ENCODE measurements at places on chromosomes 11 and 22. TPM values are rescaled to one million over a fixed set of nuclear protein-coding genes. Genes with fewer than 3 reads are reported as not detected.

TNNT3 gene
- 15.5 TPM for total RNA-seq

GRCh38 chr11:9148035-9148434 lies 56.6 kb upstream of the SCUBE2 start:
- peaks cover 7% of the 10 kb centered on the region for H3K36me3 ChIP-seq
- no peak overlapping the region for H3K27ac ChIP-seq
- no peak for DNase-seq
- no peaks in the 10 kb centered on the region for H3K27me3 ChIP-seq
- no peak overlapping the region for H3K4me3 ChIP-seq
- peaks cover 9% of the 10 kb centered on the region for H3K4me1 ChIP-seq

- H3K36me3 ChIP-seq: peaks cover 18% of the 10 kb centered on the region
- peaks cover 57% of the 10 kb centered on the region for H3K4me1 ChIP-seq
- DNase-seq: no peak
- peak overlapping the region; percentile 73 for H3K27ac ChIP-seq
- H3K27me3 ChIP-seq: no peaks in the 10 kb centered on the region
These were observed 1.2 kb downstream of the C2CD2L start for GRCh38 chr11:119108146-119108856.

OR8D4 gene
- not detected for total RNA-seq

SYT7 gene
- total RNA-seq: not detected

GRCh38 chr11:9774591-9775397 lies 110.9 kb downstream of the SWAP70 start:
- no peaks in the 10 kb centered on the region for H3K4me1 ChIP-seq
- H3K27me3 ChIP-seq: no peaks in the 10 kb centered on the region
- no peak for DNase-seq
- no peaks in the 10 kb centered on the region for H3K36me3 ChIP-seq

GRCh38 chr22:19110064-19110458 lies 12.2 kb downstream of the DGCR2 start:
- H3K27ac ChIP-seq: peak overlapping the region; percentile 85
- peaks cover 3% of the 10 kb centered on the region for H3K36me3 ChIP-seq
- H3K4me3 ChIP-seq: peak overlapping the region; percentile 92

DNA sequence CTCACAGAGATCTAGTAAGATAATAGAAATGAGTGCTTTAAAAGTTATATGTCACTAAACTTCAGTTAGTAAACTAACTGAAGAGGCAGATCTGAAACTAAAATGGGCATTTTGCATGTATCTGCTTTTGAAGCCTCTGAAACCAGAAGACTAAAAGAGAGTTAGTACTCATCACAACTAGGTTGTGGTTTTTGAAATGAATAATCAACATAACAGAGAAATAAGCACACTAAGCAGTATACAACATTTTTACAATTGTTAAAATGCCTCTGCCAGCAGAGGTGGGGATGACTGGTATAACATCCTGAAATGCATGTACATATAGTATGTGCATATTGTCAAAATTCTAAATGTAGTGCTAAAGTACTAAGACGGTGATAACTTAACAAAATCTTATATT lies 564.5 kb downstream of the DLG2 start:
- no peak overlapping the region for H3K27ac ChIP-seq
- no peaks in the 10 kb centered on the region for H3K4me1 ChIP-seq
- H3K4me3 ChIP-seq: no peak overlapping the region
- H3K36me3 ChIP-seq: no peaks in the 10 kb centered on the region
- no peaks in the 10 kb centered on the region for H3K27me3 ChIP-seq

- no peaks in the 10 kb centered on the region for H3K4me1 ChIP-seq
- no peaks in the 10 kb centered on the region for H3K36me3 ChIP-seq
- H3K27me3 ChIP-seq: peaks cover 6% of the 10 kb centered on the region
- H3K27ac ChIP-seq: no peak overlapping the region
These were observed 199.3 kb upstream of the ISX start for GRCh38 chr22:34866495-34867131.

DNA sequence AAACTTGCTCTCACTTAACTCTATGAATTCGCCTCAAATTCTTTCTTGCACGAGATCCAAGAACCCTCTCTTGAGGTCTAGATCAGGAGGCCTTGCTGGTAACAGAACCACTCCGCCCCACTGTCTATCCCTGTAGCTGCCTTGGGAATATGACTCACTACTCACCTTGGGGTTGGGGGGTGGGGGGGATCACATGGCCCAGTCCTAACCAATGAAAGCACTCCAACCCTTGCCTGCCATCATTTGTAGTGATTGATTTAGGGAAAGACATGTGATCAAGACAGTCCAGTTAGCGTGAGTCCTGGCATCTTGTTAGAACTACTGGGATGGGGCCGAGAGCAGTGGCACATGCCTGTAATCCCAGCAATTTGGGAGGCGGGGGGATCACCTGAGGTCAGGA lies 4.8 kb upstream of the MRTFA start:
- H3K4me1 ChIP-seq: peaks cover 9% of the 10 kb centered on the region
- no peak for DNase-seq
- H3K4me3 ChIP-seq: no peak overlapping the region

DNA sequence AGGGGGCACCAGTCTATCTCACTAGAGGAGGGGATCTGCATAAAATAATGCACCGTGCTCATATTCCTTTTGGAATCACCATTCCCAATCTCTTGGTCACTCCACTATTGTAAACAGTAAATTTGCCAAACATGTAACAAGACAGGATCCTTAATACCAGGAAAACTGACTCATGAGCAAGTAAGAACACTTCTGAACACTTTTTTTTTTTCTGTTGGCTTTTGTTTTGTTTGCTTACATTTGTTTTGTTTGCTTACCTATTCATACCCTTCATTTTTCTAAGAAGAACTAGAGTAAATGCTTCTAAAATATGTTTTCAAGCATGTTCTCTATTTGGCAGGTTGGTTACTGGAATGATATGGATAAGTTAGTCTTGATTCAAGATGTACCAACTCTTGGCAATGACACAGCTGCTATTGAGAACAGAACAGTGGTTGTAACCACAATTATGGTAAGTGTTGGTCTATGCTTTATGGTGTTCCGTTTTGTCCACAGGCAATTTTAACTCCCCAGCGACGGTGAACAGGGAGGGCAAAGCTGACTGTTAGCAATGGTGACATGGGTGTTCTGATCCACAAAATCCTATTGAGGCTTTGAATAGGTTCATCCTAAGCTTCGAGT lies 111.8 kb downstream of the MSANTD4 start:
- no peaks in the 10 kb centered on the region for H3K27me3 ChIP-seq
- no peak overlapping the region for H3K4me3 ChIP-seq
- no peak for DNase-seq
- H3K4me1 ChIP-seq: no peaks in the 10 kb centered on the region
- no peak overlapping the region for H3K27ac ChIP-seq
- no peaks in the 10 kb centered on the region for H3K36me3 ChIP-seq

DNA sequence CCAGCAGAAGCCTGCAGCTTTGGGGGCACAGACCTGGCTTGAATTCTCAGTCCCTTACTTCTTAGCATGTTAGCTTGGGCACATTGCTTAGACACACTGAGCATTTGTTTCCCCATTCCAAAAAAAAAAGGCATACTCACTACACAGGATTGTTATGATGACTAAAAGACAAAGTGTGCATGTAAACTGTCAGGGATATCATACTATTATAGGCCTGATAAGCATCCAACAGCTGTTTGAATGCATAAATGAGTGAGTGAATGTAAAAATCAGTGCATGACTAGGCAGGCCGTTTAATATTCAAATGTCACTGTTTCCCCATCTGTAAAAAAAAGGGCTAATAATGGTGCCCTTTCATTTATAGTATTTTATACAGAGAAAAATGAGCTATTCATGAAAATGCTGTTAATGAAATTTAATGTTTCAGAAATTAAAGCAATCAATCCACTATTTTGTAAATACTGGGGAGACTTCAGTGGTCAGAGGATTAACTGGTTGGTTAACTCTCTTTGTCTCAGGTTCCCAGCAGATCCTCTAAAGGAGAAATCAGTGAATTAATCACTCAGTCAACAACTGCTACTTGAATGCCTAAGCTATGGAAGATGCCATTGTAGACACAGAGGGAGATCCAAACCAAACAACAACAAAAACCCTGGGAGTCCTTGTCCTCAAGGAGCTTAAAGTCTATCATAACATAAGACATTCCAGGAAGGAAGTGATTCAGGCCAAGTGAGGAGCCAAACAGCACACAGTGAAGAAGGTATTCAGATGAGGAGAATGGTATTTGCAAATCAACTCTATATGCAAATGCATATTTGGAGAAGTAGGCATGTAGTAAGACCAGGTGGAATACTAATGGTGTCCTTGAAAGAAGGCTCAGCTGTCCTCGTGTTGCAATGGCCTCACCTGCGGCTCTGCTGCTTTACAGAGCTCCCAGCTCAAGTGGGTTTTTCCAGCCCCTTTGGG lies 26.8 kb downstream of the BARX2 start:
- H3K36me3 ChIP-seq: no peaks in the 10 kb centered on the region
- no peak overlapping the region for H3K27ac ChIP-seq
- no peaks in the 10 kb centered on the region for H3K4me1 ChIP-seq
- peaks cover 39% of the 10 kb centered on the region for H3K27me3 ChIP-seq

- no peak overlapping the region for H3K27ac ChIP-seq
- peaks cover 13% of the 10 kb centered on the region for H3K27me3 ChIP-seq
- no peak for DNase-seq
- H3K4me3 ChIP-seq: no peak overlapping the region
These were observed 5.2 kb upstream of the SLC43A3 start for GRCh38 chr11:57432149-57432561.

GRCh38 chr11:66745356-66746235 lies 16.6 kb upstream of the SPTBN2 start:
- H3K27me3 ChIP-seq: no peaks in the 10 kb centered on the region
- H3K36me3 ChIP-seq: peaks cover 7% of the 10 kb centered on the region
- H3K4me3 ChIP-seq: peak overlapping the region; percentile 99
- H3K27ac ChIP-seq: no peak overlapping the region

GRCh38 chr11:83456566-83456965 lies 170.4 kb upstream of the CCDC90B start:
- no peak for DNase-seq
- H3K4me3 ChIP-seq: no peak overlapping the region
- no peak overlapping the region for H3K27ac ChIP-seq
- no peaks in the 10 kb centered on the region for H3K27me3 ChIP-seq
- H3K4me1 ChIP-seq: no peaks in the 10 kb centered on the region

DNA sequence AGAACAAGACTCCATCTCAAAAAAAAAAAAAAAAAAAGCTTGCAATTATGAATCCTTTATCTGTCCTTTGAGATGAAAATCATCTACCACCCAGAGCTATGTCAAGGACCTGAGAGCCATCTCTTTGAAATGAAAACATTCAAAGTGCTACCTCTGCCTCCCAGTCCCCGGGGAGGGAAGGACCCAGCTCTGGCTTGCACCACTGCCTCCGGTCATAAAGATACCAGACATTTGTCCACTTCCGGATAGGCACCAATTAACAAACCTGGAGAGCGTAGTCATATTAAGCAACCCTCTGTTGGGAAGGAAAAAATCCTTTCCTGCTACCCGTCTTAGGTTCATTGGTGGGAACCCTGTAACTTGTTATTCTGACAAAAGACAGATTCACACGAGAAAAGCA lies 98.6 kb downstream of the ARHGAP8 start:
- no peaks in the 10 kb centered on the region for H3K27me3 ChIP-seq
- H3K36me3 ChIP-seq: peaks cover 3% of the 10 kb centered on the region
- H3K4me1 ChIP-seq: peaks cover 13% of the 10 kb centered on the region
- no peak for DNase-seq

DNA sequence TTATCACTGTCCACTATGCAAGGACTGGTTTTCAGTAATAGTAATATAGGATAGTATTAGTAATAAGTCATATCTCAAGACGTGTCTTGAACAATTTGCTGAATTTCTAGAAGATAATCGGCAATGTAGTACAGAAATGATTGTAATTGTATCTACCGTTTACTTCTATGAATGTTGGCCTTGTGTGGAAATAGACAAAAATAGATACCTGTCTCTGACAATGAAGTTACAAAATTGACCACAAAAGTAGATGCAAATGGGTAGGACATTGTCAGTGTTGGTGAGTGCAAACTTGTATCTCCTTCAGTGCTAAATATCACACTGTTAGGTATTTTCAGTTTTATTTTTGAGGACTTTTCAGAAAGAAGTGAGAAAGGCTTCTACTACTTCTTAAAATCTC lies 43.1 kb downstream of the SVIP start:
- H3K27ac ChIP-seq: no peak overlapping the region
- H3K4me1 ChIP-seq: peaks cover 8% of the 10 kb centered on the region
- H3K4me3 ChIP-seq: no peak overlapping the region
- no peaks in the 10 kb centered on the region for H3K27me3 ChIP-seq
- H3K36me3 ChIP-seq: no peaks in the 10 kb centered on the region

B3GAT1 gene
- total RNA-seq: 0.05 TPM

GRCh38 chr22:35591714-35592417 lies 25.3 kb downstream of the MB start:
- no peak for DNase-seq
- no peaks in the 10 kb centered on the region for H3K36me3 ChIP-seq
- H3K4me1 ChIP-seq: no peaks in the 10 kb centered on the region
- no peaks in the 10 kb centered on the region for H3K27me3 ChIP-seq
- no peak overlapping the region for H3K4me3 ChIP-seq
- no peak overlapping the region for H3K27ac ChIP-seq

DNA sequence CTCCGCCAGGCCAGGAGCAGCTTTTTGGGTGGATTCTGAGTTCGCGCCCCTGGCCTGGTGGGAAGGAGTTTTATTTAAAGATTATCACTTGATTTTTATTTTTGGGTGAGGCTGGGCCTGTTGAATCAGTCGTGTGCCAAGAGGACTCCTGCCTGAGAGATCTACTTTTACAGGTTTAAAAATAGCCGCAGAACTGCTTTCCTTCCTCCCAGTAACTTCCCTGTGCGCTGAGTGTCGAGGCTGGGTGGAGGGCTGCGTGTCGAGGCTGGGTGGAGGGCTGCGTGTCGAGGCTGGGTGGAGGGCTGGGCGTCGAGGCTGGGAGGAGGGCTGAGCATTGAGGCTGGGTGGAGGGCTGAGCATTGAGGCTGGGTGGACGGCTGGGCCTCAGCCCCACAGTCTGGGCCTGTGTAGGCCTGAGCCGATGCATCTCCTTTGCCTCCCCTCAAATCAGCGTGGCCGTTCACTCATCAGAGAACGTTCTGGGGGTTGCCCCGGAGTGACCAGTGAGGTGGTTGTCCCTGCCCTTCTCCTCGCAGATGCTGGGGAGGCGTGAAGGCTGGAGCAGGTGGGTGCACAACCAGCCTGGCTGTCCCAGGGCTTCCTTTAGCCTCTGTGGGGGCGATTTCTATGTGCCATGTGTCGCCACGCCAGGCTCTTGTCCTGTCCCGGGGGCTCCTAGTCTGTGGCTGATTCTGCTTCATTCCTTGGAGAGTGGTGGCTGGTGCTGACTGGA lies 30.1 kb downstream of the GRAMD4 start:
- no peak overlapping the region for H3K4me3 ChIP-seq
- H3K27ac ChIP-seq: no peak overlapping the region
- no peak for DNase-seq
- H3K36me3 ChIP-seq: no peaks in the 10 kb centered on the region

DNA sequence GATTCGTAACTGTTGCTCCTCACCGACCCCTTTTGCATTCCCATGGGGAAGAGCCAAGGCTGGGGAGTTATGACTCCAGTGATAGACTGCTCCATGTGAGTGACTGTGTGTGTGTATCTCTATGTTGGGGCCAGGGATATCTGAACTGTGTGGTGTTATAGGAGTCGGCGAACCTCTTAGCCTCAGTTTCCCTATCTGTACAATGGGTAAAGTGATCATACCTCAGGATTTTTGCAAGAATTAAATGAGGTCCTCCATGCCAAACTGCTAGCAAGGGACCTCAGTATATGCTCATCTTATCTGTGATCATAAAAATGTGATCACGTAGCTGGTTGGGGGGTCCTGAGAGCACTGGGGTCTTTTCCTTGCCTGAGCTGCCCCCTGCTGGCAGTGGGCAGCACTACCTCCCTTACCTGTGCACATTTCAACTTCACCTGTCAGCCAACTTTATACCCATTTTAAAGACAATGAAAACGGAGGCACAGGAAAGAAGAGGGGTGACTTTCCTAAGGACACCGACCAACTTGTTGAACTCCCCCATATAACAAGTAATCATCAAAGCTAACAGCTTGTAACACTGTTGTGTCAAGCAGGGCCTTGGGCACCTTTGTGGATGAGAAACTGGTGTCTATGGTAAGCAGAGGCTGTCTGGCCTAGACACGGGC lies 1.4 kb upstream of the DPP3 start:
- H3K36me3 ChIP-seq: no peaks in the 10 kb centered on the region
- H3K27me3 ChIP-seq: no peaks in the 10 kb centered on the region
- peak overlapping the region; percentile 54 for H3K27ac ChIP-seq
- H3K4me3 ChIP-seq: peak overlapping the region; percentile 94

All from activated T-cell treated with anti-CD3 and anti-CD28 coated beads, Interleukin-2, amount 50 U/mL, for 72 hours (primary cell).